ENCODE measurements at places on chromosomes 2 and 18.

DNA sequence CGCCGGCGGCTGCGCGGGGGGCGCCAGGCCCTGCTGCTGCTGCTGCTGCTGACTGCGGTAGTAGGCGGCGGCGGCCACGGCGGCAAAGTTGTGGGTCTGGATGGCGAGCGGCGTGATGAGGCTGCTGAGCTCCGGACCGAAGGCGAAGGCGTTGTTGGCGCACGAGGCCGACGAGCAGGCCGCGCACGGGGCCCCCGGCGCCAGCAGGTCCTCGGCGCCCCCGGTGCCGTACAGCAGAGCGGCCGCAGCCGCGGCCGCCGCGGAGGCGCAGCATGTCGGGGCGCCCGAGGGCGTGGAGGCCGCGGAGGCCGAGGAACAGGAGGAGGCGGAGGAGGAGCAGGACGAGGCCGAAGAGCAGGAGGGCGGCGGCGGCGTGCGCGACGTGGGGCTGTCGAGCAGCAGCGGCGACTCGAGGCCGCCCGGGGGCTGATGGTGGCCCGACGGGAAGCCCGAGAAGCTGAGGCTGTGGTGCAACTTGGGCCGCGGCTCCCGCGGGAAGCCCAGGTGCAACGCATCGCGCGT, 1.8 kb downstream of the ZFP36L2 start:
- DNase-seq = no peak

DNA sequence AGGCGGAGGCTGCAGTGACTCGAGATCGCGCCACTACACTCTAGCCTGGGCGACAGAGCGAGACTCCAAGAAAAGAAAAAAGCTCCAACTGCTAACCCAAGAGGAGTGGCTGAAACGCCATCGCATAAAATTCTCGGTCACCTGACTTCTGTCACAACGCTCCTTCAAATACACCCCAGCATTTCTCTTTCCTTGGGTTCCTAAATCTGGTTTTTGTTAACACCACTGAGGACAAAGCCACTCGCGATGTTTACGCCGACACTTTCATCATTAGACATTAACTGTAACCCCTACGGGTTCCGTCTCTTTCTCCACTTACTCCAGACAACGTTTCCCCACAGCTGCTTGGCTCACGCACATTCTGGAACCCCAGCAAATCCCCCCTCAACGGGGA, 679 bp downstream of the CLK1 start:
- peak; percentile 36 for DNase-seq

GRCh38 chr2:73043929-73044832, 27.3 kb downstream of the SFXN5 start:
- peak; percentile 72 for DNase-seq

GRCh38 chr18:44502790-44503189, 177.9 kb upstream of the SETBP1 start:
- no peak for DNase-seq

GRCh38 chr18:5198311-5198710, 1.3 kb upstream of the AKAIN1 start:
- DNase-seq = no peak

GRCh38 chr2:112339986-112340385, 64.6 kb downstream of the ZC3H6 start:
- no peak for DNase-seq

DNA sequence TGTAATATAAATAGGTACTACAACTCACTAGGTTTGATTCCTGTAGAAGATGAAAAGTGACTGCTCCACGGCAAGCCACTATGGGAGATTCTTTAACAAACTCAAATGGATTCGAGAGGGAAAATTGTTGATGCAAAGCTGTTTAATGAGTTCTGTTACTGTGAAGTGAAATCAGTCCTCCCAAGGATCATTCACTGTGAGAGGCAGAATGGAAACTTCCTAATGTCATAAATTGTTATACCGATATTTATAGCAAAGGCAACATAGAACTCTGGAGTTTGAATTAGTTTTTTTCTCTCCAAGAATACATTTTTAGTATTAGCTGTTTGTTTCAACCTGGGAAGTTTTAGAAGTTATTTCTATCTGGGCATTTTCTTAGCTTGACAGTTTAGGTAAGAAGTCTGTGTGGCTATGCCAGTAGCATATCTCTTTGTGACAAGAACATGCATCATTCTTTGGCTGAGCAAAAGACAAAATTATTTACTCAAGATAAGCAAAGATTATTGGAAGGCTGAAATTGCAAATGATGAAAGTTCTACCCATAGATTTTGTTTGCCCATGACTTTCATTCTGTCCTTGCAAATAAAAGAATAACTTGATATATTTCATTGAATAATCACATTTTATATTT, 979.7 kb downstream of the DPP10 start:
- no peak for DNase-seq

- DNase-seq = no peak
These were observed 9.6 kb upstream of the TEX51 start for GRCh38 chr2:126889071-126889470.

GRCh38 chr2:101311696-101312017, 3.2 kb upstream of the RNF149 start:
- no peak for DNase-seq

- no peak for DNase-seq
These were observed 320.4 kb downstream of the CMPK2 start for GRCh38 chr2:6545336-6545735.

GRCh38 chr2:235500761-235501672, 7.2 kb downstream of the AGAP1 start:
- DNase-seq = no peak

GRCh38 chr2:239297142-239298004, 103.4 kb downstream of the HDAC4 start:
- DNase-seq = no peak

- DNase-seq = no peak
These were observed 50.0 kb downstream of the CPO start for GRCh38 chr2:206989311-206989710.

DNA sequence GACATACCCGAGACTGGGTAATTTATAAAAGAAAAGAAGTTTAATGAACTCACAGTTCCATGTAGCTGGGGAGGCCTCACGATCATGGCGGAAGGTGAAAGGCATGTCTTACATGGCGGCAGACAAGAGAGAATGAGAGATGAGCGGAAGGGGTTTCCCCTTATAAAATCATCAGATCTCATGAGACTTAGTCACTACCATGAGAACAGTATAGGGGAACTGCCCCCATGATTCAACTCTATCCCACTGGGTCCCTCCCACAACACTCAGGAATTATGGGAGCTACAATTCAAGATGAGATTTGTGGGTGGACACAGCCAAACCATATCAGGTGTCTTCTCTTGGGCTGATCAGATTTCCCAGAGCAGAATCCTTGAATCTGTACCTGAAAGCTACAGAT, 617.3 kb upstream of the ID2 start:
- no peak for DNase-seq

- no peak for DNase-seq
These were observed 241.4 kb upstream of the MEX3C start for GRCh38 chr18:51438797-51439350.

DNA sequence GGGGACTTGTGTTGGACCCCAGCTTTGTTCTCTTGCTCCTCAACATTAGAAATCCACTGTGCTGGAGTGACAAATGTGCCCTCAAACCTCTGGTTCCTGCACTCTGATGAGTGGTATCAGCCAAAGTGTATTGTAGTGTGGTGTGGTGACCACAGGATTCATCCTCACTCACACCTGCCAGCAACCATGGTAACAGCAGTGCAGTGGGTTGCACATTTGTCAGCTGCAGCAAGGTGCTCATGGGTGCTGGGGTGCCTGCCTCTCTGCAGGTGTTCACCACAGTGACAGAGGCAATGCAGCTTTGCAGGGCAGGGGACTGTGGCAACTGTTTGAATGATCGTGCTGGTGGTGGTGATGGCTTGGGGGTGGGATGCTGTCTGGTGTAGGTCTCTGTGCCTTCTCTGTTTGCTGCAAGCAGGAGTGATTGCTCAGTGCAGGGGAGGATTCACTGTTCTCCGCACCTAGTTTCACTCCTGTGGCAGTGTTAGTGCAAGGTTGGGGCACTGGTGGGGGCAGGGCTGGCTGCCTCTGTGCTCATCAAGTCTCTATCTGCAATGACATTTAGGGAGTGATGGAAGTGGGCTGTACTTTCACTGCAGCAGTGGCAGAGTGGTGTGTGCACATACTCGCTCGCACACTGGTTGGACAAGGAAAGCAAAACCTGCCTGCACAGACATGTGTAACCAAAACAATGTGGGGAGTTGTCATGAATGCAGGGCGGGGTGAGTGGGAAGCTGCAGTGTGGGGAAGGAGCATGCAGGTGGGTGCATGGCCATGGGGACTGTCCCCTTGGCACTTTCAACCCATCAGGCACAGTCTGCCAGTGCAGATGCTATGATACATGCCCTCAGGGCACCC, 301.1 kb downstream of the PIK3C3 start:
- DNase-seq = no peak

DNA sequence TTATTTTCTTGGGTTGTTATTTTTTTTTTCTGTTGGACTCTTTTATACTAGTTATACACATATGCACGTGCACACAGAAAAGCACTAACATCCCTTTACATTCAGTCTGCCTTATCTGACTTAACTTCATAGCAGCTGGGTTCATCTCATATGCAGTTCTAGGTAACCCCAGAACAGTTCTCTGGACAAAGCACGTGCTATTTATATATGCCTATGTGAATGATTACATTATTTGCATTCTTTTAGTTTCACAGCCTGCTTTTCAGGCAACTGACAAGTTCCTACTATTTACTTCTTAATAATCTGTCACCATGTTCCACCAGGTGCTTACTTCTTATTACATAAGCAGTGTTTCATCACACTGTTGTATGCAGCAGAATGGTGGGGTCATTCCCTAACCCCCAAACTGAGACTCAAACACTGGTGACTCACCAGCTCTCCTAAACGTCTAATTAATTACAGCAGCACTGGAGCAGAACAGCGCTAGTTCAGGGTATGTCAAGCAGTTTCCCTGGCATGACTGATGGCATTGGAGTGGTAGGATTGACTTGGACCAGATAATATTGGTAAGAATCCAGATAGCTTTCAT, 372.8 kb downstream of the CLIP4 start:
- no peak for DNase-seq

- DNase-seq = no peak
These were observed 11.5 kb upstream of the PARD3B start for GRCh38 chr2:204533629-204534370.

DNA sequence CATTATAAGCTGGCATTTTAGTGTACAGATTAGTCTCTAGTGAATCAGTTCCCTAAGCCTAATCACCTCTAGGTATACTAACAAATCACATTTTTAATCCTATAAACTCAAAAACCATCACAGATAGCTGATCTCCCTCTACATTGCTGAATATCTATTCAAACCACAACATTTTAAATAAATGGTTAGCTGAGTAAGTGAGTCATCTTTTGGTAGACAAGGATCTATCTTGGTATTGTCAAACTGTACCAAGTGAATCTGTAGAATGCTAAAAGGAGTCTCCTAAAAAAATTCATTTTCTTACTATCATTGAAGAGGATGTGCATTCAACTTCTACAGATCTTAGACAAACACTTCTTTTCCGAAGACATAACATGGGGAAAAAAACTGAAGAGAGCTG, 40.7 kb downstream of the INO80D start:
- DNase-seq = no peak

- no peak for DNase-seq
These were observed 32.1 kb downstream of the CLASP1 start for GRCh38 chr2:121617042-121617599.

GRCh38 chr2:113910110-113910717, 20.3 kb downstream of the ACTR3 start:
- DNase-seq = no peak

- no peak for DNase-seq
These were observed 497.2 kb upstream of the ZEB2 start for GRCh38 chr2:145017149-145017548.

DNA sequence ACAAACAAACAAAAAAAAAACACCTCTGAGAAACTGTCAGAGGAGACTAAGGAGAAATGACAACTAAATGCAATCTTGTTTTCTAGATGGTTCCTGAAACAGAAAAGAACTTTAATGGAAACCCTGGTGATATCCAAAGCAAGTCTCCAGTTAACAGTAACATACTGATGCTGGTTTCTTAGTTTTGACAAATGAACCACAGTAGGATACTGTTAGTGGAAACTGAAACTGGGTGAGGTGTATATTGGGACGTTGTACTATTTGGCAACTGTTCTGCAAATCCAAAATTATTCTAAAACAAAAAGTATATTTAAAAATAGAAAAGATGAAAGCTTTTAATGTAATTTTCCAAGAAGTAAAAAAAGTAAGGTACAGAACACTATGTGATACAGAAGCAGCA, 11.4 kb downstream of the SESTD1 start:
- DNase-seq = no peak

GRCh38 chr2:221602938-221603337, 30.8 kb upstream of the EPHA4 start:
- no peak for DNase-seq

DNA sequence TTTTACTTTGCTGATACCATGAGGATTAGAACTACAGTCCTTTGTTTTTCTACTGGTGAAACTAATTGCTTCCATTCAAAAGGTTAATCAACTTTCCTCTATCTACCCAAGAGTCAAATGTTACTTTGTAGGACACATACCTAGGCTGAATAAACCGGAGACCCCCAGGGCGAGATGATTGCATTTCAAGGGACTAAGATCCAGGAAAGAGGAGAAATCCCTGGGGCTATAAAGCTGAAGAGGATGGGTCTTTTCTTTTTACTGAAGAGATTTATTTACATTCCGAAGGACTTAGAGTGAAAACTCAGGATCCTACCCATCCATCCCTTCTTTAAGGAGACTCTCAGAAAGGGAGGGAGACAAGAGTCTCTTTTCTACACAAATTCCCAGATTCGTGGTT, 331.9 kb downstream of the CDH19 start:
- DNase-seq = no peak

DNA sequence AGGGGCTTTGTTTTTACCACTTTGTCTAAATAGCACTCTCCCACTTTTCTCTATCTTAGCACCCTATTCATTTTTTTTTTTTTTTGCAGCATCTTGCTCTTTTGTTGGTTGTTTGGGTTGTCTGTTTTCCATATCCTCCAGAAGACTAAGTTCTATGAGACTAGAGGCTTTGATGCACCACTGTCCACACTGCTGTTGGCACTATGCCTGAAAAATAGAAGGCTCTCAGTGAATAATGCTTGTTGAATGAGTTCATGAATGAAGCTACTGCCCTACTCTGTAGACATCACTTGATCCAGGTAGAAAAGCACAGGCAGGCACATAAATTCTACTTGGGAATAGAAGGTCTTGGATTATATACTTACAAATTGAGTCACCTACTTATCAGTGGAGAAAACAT, 7.3 kb downstream of the IL1A start:
- no peak for DNase-seq

GRCh38 chr2:65388051-65388531, 44.3 kb downstream of the SPRED2 start:
- no peak for DNase-seq

Measured in NCI-H345 (cell line).